Muscle of leg (tissue), 16 donors: ENCODE measurements at places on chromosomes 16 and 17.

DNA sequence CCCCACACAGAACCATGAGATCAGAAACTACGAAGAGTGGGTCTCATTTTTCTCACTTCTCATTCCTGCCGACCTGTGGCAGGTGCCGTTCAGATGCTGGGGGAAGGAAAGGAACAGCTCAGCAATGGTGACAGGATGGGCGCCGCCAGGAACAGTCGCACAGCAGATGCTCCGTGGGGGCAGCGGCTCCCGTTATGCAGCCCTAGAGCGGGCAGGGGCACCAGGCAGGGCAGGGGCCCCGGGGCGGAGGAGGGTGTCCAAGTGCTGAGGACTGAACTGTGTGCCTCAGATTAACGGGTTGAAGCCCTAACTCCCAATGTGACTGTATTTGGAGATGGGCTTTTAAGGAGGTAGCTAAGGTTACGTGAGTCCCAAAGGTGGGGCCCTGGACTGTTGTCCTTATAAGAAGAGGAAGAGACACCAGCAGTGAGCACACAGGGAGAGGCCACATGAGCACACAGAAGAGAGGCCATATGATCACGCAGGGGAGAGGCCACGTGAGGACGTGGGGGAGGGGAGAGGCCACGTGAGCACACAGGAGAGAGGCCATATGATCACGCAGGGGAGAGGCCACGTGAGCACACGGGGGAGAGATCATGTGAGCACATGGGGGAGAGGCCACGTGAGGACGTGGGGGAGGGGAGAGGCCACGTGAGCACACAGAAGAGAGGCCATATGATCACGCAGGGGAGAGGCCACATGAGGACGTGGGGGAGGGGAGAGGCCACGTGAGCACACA is 95.7 kb upstream of the METRNL start:
- no peak for DNase-seq

GRCh38 chr17:30975042-30975820 is 4.4 kb downstream of the RNF135 start:
- DNase-seq, result no peak

DNA sequence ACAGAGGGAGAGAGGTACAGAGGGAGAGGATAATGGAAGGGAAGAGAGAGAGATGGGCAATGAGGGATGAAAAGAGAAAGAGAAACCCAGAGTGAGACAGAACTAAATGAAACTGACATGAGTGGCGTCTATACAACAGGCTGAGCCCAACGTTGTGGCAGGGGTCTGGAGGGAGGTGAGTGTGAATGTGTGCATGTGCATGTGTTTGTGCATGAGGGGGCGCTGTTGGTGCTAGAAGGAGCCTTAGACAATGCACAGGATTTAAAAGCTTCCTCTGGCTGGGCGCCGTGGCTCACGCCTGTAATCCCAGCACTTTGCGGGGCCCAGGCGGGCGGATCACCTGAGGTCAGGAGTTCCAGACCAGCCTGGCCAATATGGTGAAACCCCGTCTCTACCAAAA is 454.8 kb upstream of the CDH11 start:
- DNase-seq, result no peak

DNA sequence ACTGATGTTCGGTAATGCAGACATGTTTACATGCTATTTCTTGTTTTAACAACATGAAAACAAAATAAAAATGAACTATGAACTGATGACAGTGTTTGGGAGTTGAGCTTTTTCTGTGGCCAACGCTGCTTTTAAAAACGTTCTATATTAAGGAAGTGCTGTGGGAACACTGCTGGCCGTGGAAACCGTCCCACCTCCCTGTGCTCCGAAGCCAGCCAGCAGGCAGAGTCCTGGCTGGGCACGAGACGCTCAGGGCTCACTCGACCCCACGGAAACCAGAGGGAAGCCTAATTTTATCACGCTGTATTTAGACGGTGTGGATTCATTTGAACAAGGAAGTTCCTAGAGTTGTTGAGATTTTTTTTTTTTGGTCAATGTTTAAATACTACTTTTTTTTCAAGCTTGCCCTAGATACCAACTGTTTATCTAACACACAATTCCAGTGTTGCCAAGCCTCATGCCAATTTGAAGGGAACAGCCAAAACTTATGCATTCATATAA is 25.8 kb downstream of the ADCY9 start:
- peak; percentile 69 for DNase-seq

GRCh38 chr17:688100-688989 is 26.3 kb downstream of the VPS53 start:
- peak; percentile 59 for DNase-seq

DNA sequence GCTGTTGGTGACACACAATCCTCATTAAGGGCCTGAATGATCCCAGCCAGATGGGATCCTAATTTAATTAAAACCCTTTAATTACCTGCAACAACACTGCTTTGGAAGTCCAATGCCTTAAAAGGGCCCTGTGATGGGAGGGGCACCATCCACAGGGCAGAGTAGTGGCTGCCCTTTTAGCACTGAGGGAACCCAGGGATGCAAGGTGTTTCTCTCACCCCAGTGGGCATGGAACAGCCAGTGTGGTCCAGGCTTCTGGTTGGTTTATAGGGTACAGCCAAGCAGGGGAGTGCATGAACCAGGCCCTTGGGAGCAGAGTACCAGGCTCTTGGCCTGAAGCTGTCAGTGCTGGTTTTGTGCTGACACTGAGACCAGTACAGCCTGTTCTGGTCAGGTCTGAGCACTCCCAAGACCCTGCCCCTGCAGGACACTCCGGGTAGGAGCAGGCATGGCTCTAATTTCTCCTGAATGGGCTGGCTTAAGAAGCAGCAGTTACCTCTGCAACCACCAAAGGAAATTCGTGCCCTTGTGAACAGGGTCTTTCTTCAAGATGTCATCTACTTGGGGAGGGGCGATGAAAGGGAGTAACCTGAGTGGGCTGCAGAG is 9.9 kb downstream of the NXPH3 start:
- no peak for DNase-seq

DNA sequence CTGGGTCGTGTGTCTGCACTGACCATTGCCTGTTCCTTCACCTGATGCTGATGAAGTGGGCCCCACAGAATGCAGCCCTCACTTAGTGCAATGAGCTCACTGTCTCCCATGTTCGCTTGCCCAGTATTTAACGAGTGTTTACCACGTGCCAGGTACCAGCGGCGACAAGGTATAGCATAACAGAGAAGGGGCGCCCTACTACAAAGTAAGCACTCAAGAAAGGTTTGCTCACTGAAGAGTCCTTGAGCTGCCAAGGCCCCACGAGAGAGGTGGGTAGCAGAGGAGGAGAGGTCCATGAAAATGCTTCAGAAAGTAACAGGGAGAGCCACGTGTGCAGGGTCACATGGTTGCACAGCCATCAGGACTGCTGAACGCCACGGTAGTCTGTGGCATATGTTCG is 230.0 kb downstream of the NTN1 start:
- no peak for DNase-seq

GRCh38 chr16:78060809-78061208 is 38.5 kb downstream of the CLEC3A start:
- DNase-seq, result no peak

DNA sequence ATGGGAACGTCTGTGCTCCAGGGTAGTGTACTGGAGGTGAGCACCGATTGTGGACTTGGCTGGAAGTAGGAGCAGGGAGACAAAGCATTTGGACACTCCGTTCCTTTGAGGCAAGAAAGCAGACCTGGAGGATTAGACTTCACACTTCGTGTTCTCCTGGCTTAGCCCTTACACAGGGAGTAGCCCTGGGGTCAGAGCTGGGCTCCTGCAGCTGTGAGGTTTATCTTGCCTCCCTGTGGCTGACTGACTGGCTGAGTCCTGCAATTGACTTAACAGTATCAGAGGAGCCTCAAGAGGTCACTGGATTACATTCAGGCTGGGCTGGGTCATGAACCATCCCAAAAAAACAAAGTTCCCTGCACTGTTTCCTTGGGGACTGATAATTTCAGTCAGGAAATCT is 37.1 kb downstream of the MPRIP start:
- no peak for DNase-seq

DNA sequence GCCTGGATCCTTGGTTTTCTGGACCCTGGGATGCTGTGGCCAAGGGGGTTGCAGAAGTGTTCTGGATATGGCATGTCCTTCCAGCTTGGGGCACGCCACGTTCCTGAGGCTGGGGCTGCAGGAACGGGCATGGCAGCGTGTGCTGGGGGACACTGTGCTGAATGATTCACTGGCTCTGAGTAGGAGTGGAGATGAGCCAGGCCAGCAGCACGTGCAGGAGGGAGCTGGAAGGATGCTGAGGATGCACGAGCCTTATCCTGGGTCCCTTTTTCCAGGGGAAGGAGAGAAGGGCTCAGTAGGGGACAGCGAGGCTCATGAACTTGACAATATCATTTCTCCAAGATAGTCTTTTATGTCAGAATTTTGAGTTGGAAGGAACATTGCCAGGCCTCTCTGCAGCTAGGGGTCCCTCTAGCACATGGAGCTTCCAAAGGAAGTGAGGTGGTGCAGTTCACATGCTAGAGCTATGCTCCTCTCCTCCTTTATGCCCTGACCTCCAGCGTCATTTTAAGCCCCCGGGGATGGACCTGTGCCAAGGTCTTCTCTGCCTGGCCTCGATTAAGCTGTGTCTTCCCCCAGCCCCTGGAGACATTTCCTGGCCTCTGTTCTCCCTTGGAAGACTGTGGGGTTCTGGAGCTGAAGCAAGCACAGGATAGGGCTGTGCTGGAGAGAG is 125.9 kb downstream of the OR1D5 start:
- no peak for DNase-seq

GRCh38 chr16:20042848-20043247 is 30.8 kb downstream of the GPR139 start:
- DNase-seq, result no peak

GRCh38 chr17:66950886-66951604 is 13.5 kb upstream of the CACNG4 start:
- no peak for DNase-seq

DNA sequence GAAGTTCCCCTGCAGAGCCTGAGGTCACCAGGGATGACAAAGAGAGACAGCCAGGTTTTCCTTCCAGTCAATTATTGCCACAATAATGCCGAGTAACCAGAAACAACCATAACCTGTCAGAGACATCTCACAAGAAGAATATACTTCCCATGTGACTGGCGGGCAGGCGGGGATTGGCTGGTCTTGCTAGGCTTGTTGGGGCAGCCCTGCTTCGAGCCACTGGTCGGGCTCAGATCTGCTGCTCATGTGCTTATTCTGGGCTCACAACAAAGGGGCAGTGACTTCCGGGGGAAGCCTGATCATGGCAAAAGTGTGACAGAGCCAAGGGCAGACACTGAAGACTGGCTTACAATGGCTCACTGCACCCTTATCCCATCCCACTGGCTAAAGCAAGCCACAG is 48.1 kb upstream of the IRX6 start:
- DNase-seq, result no peak

DNA sequence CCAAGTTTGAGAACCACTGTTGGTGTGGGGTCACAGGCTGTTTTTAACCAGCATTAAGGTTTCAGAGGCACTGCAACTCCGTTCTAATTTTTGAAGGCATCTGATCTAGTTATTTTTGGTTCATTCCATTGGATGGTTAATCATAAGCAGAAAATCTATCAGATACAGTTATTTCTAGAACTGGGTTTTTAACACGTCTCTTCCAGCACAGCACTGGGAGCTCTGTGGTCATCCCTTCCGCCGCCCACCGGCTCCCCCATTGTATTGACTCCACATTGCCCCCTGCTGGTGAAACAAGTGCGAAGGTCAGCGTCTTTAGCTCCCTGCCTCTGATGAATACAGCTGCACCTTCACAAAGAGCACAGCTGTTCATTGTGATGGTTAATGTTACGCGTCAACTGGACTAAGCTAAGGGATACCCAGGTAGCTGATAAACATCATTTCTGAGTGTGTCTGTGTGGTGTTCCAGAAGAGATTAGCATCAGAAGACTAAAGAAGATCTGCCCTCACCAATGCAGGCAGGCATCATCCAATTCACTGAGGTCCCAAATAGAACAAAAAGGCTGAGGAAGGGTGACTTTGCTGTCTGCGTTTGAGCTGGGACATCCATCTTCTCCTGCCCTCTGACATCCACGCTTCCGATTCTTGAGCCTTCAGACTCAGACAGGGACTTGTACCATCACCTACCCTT is 8.5 kb downstream of the CCL18 start:
- DNase-seq, result peak; percentile 33

DNA sequence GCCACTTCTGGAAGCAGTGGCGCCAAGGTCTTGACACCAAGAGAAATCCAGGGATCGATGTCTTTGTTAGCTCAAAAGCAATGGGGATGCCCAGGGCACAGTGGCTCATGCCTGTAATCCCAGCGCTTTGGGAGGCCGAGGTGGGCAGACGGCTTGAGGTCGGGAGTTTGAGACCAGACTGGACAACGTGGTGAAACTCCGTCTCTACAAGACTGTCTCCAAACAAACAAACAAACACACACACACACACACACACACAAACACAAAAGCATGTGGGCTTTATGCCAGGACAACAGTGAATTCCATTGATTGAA is 22.4 kb upstream of the FAAP100 start:
- DNase-seq, result no peak

- peak; percentile 98 for DNase-seq
Measured at GRCh38 chr17:68759343-68760140, 158.4 kb upstream of the FAM20A start.
